Natural killer cell treated with Interleukin-12 subunit alpha and Interleukin-12 subunit beta and Interleukin-15 and Interleukin-18, amount 100 ng/mL, for 72 hours (primary cell): ENCODE measurements at places on chromosomes 5 and 9. TPM values are rescaled to one million over a fixed set of nuclear protein-coding genes. Genes with fewer than 3 reads are reported as not detected.

- no peak for DNase-seq
These were observed 43.0 kb upstream of the CDH12 start for GRCh38 chr5:22896152-22896551.

GRCh38 chr5:133817456-133817855 lies 151.0 kb downstream of the C5orf15 start:
- no peak for DNase-seq

- no peak for DNase-seq
These were observed 104.2 kb upstream of the HMHB1 start for GRCh38 chr5:143707806-143708205.

GRCh38 chr5:102971676-102972293 lies 148.2 kb downstream of the GIN1 start:
- DNase-seq: no peak

GRCh38 chr5:146076455-146076854 lies 28.9 kb downstream of the PLAC8L1 start:
- DNase-seq: no peak

GRCh38 chr5:1164696-1165630 lies 36.4 kb upstream of the SLC6A19 start:
- DNase-seq: no peak

DNA sequence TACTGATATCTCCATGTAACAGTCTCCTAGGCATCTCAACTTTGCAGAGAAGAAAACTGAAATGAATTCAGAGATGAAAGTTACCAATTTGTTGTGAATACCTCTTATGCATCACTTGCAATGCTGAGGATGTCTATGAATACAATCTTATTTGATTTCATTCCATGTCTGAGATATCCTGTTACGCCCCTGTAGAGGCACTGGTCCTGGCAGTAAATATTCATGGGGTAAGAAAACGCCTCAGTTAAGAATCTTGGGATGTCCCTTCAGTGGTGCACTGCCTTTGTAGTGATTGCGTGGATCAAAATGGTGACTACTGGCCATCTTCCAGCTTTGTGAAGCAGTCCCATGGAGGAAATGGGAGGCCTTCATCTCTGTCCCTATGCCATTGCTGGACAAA lies 229.1 kb upstream of the C9orf72 start:
- DNase-seq: no peak

DNA sequence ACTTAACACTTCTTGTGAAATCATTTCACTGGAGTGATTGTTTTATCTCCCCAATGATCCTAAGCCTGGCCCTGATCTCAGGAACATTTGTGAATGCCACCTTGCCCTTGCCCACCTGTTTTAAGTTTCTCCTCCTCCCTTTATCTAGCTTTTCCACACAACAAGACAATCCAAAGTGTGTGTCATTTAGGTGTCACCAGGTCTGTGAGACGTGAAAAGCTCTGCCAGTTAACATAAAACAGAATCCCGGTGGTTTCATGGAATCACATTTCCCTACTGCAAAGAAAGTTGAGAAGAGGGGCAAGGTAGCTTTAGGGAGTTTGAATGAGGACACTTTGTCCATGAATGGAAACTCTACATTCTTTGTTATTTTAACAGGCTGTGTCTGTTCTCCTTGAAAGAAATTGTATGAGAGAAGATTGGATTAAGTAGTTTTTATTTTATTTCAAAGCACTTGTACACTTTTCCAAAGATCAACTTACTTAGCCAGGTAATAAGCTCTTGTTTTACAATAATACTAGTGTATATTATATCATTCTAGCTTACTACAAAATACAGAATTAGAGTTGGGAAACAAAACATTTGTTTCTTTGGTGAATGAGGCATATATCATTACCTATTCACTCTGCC lies 239.0 kb downstream of the ISL1 start:
- no peak for DNase-seq

DNA sequence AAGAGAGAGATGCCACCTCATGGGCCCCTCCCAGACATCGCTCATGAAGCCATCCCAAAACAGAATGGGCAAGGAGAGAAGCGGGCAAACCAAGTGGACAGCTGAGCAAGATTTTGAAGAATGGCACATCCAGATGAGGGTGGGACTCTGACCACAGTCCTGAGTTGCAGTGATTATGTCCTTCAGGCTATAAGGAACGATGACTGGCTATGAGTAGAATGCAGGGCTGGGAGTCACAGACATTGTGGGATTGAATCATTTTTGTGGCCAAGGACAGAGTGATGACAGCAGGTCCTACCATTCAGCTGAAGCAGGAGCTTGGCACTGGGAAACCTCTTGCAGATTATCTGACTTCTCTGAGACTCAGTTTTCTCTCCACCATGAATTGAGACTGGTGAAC lies 245.7 kb upstream of the SLC30A5 start:
- DNase-seq: no peak

The FAM221B gene
- not detected for total RNA-seq

The MARVELD2 gene
- total RNA-seq: 0.14 TPM

The CRHBP gene
- not detected for total RNA-seq

The FCN2 gene
- total RNA-seq: not detected

The BASP1 gene
- total RNA-seq: 8.1 TPM
